ENCODE measurements at places on chromosomes 7 and 10.

GRCh38 chr10:47029181-47030009 lies 118.2 kb downstream of the PTPN20 start:
- DNase-seq = no peak

GRCh38 chr10:74841265-74841973 lies 15.0 kb downstream of the KAT6B start:
- DNase-seq = no peak

DNA sequence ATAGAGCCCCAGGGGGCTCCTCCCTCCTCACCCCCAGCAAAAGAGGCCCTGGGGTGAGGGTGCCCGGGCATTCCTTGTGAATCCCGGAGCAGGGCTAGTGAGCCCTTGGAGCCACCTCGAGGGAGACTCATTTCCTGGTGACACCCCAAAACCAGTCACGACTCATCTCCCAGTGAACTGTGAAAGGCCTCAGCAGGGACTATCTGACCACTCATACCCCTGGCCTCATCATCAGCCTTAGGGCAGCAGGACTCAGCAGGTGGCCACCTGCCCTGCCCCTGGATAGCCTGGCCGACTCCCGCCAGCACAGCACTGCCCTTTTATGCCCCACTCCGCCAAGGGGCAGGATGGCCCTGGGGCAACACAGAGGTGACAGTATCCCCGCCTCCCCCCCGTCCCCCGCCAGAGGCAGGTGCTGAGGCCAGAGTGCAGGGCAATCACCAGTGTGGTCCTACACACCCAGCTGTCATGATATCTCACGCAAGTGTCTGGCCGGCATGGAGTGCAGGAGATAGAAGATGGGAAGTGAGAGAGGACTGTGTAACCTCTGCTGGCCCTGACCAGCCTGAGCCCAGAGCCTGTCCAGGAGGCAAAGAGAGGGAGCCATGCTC lies 3.2 kb downstream of the SNCG start:
- DNase-seq = peak; percentile 56

DNA sequence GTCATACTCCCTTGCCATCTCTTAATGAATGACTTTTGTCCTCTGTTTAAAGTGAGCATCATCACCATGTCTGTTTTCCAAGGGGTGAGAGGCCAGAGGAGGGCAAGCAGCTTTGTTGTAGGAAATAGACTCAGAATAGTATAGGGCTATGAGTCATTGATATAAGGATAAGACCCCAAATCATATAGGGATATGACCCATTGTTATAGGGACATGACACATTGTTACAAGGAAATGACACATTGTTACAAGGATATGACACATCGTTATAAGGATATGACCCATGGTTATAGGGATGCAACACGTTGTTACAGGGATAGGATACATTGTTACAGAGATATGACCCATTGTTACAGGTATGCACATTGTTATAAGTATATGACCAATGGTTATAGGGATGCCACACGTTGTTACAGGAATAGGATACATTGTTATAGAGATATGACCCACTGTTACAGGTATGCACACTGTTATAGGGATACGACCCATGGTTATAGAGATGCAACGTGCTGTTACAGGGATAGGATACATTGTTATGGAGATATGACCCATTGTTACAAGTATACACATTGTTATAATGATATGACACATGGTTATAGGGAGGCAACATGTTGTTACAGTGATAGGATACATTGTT lies 311.1 kb upstream of the ADARB2 start:
- no peak for DNase-seq

GRCh38 chr7:50699143-50699542 lies 83.6 kb downstream of the GRB10 start:
- no peak for DNase-seq

GRCh38 chr7:133784486-133785001 lies 342.6 kb upstream of the LRGUK start:
- no peak for DNase-seq

GRCh38 chr7:122064971-122065370 lies 79.1 kb downstream of the AASS start:
- DNase-seq = no peak

DNA sequence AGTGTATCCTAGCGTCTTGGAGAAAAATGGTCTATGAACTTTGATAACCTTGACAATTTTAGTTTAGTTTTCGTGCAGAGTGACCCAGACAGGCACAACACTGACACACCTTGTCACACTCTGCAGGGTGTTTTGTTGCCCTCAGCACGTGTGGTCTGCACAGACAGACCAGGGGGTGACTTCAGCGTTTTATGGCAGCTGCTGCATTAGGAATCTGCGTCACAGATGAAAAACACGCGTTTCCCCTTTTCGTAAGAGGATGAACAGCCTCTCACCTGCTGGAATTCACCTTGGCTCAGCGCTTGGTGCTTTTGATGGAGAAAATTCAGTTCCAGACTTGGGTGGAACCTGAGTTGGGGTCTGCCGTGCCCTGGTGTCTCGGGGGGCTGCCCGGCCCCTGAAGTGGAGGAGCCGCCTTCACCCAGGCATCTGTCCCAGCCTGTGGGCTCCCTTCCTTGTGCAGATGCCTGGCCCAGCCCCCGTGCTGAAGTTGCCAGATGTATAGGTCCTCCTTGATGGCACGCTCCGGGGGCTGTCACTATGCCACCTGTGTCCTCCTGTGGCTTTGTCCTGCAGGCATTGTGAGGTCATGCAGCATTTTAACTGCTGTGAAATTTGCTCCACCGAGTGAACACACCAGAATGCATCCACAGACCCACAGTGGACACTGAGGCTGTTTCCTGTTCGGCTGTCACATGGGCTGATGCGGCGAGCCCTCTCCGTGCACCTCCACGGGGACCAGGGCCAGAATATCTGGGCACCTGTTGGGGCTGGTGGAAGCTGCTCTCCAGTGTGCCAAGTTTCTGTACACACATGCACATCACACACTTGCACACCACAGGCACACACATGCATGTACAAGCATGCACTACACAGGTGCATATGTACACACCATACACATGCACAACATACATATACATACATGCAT lies 18.3 kb downstream of the INPP5A start:
- no peak for DNase-seq

DNA sequence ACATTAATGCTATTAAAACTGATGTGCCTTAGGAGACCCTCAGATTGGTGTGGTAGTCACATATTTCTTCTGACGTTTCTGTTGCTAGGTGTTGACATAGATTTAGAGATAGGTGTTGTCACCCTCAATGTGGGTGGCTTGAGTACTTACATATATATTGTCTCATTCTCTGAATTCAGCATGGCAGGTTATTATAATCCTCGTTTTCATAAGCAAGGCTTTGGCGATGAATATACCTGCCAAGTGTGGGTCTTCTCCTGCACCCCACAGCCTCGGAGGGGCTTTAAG lies 7.0 kb downstream of the FBH1 start:
- DNase-seq = no peak

- DNase-seq = peak; percentile 97
These were observed 94.1 kb downstream of the PIP4K2A start for GRCh38 chr10:22620140-22620857.

GRCh38 chr10:98088186-98088971 lies 46.1 kb upstream of the R3HCC1L start:
- DNase-seq = no peak
